ENCODE measurements at places on chromosomes 11 and 22. TPM values are rescaled to one million over a fixed set of nuclear protein-coding genes. Genes with fewer than 3 reads are reported as not detected.

The CRYBB3 gene
- total RNA-seq, result 1.8 TPM

The MMP10 gene
- not detected for total RNA-seq

- DNase-seq, result no peak
Observed at GRCh38 chr11:76629116-76629852, 41.3 kb downstream of the LRRC32 start.

DNA sequence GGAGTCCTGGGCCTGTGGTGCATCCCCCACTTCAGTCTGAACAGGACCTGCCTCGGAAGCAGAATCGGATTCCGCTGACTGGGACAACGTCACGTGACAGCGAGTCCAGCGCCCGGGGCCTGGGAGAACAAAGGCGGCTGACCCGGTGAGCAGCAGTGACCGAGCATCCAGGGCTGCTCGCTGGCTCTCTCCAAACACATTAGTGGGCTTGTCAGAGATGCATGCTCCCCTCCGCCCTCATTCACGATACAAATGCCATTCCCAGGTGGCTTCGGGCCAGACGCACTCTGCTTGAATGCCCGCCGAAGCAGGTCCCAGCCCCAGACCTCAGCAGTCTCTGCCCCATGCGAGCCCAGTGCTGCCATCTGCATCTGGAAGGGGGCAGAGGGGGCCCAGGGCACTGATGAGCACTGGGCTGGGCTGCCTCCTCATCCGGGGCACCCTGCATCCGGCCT lies 91.0 kb downstream of the WNT7B start:
- DNase-seq, result no peak

DNA sequence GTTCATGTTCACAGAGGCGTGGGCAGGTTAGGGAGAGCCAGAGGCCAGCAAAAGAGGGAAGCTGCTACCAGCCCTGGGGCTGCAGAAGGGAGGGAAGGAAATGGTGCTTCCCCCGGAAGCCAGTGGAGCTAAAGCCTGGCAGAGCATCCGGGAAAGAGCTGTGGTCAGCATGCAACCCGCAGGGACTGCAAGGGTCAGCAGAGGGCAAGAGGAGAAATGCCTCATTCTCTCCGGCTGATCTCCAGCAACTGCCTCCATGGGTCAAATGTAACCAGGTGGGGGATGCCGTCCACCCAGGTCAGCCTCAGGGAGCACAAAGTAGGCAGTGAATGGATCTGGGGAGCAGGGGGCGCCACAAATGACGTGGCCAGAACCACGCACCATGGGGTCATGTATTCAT lies 36.9 kb upstream of the PRR5 start:
- no peak for DNase-seq

GRCh38 chr11:6618117-6619003 lies 862 bp downstream of the TPP1 start:
- DNase-seq, result no peak
